ENCODE measurements at places on chromosomes 3 and 15.
A peak's percentile ranks its signal among the peaks of the same experiment; 100 is the strongest.

DNA sequence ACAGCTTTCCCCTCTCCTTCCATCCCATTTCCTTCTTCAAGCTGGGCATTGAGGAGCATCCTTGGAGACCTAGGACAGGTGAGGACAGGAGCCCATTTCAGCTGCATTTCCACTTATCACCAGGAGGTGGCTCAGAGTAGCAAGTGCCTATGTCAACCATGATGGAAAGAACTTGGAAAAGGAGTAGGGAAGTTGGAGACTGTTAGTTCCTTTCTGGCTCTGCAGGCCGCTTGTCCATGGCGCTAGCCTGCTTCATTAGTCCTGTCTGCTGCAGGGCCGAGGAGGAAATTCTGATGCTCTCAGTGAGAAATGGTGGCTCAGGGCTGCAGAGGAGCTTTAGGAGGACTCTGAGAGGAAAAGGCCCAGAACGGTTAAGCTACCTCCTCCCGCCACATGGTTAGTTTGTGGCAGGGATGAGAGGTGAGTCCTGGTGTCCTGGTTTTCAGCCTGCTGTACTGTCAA lies 7.0 kb upstream of the CD276 start:
- peak; percentile 82 for DNase-seq

- DNase-seq: no peak
These were observed 217.8 kb downstream of the SHQ1 start for GRCh38 chr3:72630327-72630968.

DNA sequence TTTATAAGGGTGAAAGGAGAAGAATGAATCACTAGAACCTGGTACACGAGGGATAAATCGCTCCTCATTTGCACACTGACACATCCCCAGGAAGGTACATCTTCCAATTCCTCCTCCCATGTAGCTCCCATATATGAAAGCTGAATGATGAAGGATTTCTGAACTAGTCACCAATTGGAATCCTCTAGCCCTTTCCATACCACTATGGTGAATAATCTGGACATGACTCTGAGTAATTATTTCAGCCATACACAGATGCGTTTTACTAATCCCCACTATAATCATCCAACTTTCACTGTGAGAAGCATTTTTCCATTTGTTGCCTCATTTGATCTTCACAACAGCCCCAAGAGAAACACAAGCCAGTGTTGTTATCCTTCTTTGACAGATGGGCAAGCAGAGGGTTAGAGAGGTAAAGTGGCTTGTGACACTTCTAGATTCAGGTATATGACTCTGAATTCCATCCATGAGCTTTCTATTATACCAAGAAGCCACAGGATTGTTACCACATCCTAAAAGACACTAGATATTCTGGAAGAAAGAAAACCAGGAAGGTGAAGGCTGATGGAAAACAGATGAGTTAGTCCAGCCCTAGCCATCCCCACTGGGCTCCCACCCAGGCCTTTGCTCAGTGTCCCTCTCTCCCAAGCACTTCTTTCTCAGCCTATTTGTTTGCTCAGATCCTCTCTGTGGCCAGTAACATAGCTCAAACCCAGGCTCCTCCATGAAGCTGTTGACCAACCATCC lies 22.2 kb upstream of the BCL6 start:
- no peak for DNase-seq

DNA sequence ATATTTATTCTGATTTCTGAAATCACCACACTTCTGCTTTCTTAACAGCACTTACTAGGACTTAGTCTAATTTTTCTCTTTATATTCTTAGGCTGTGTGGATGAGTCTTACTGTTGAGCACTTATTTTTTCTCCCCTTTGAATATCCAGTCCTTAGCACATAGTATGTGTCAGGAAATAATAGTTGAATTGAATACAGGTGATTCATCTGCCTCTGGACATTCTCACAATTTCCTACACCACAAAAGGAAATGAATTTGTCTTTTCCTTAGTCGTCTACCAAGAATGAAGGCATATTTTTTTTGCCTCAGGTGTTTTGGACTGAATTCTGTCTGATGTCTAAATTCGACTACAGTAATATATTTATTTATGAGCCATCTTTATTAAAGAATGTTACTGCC lies 204.2 kb downstream of the GHSR start:
- DNase-seq: no peak

DNA sequence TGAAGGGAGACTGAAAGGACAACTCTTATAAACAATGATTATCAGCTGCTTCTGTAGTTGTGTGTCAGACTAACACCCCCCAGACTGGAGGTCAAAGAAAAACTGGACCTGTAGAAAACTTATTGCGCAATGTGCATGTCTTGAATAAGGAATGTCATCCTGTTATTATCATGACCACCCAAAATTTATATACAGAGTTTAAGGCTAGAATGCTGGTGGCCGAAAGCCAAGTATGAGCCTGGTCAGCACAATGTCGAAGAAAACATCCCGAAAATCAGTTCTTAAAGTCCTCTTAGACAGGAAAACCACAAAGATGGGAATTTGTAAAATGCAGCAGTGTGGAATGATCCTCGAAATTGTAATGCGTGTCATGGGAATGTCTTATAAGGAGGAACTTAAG lies 29.3 kb downstream of the RFTN1 start:
- DNase-seq: no peak

DNA sequence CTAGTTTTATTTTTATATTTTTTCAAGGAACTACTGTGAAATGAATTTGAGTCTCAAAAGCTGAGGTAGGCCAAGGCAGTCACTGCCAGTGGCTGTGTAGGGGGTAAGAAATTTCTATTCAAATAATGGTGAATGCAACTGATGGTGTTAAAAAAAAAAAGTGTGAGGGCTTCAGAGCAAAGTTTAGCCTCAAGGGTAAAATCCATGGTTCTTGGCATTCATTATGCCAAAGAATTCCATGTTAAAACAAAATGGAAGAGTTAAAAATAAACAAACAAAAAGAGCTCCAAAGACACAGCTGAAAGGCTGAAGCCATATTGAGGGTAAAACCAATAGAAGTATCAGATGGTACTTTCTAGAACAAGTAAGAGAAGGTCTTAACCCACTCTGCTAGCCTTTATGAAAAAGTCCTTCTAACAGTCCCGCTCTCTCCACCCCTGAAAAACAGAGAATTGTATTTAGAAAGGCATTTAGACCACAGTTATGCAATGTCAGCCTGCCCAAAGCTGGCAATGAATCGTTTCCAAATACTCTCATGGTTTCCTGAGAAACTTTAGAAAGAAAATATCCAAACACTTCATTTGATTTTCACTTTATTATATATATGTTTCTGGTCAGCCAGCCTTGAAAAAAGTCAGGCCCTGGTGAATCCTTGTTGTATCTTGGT lies 158.4 kb upstream of the GMNC start:
- no peak for DNase-seq

DNA sequence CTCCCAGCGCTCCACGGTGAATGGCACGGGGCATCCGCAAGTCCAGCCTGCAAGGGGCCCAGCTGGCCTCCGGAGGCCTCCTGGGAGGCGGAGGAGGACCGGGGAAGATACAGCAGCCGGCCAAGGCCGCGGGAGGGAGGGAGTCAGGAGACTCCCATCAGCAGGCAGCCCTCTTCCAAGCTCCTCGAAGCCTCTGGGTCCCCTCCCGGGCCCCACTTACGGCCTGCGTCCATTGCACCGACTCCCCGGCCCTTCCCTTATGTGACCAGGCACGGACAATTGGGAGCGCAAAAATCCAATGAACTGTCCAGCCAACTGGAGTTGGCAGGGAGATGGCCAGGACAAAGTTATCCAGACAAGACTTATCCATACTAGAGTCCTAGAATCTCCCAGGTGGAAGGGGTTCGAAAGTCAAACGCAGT lies 668 bp downstream of the MFGE8 start:
- DNase-seq: no peak

- DNase-seq: no peak
These were observed 13.1 kb upstream of the UCN2 start for GRCh38 chr3:48576647-48577046.

DNA sequence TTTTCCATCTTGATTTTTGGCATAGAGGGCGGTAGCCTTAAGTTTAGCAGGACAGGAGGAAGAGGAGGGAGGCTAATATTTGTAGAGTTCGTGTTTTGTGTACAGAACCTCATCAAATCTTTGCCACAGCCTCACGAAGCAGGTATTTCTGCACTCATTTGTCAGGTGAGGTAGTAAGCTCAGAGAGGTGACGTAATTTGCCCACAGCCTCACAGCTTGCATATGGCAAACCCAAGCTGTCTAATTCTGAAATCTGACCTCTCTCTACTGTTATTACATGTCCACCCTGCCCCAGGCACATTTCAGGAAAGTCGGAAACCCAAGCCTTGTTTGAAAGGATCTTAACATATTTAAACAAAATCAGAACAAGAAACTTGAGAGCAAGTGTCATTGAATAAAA lies 91.1 kb upstream of the TPM1 start:
- DNase-seq: no peak

GRCh38 chr3:52281981-52282801 lies 3.7 kb upstream of the WDR82 start:
- DNase-seq: peak; percentile 43

DNA sequence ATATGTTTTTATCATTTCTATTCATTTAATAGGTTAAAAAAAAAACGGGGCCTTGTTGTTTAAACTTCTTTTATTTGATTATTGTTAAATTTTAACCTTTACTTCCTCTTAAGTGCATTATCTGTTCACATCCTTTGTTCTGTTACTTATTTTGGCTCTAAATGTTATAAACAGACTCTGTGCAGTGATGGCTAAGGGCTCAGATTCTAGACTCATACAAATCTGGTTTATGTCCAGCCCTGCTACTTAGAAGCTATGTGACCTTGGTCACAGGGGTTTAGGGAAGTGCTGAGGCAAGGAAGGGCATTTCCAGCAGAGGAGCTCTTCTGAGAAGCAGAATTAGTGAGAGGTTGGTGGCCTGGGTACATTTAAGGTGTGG lies 55.3 kb upstream of the VILL start:
- DNase-seq: peak; percentile 58

DNA sequence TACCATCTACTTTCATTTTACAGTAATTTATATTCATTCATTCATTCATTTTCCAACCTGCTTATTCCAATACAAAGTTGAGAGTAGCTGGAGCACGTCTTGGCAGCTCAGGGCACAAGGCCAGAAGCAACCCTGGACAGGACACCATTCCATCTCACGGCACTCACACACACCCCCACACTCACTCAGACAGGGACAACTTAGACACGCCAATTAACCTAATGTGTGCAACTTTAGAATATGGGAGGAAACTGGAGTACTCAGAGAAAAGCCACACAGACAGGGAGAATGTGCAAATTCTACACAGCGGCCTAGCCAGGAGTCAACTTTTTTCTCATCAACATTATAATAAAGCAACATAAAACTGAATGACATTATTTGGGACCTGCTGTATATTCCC lies 46.7 kb downstream of the IGF2BP2 start:
- no peak for DNase-seq

GRCh38 chr3:138364356-138365252 lies 16.2 kb downstream of the MRAS start:
- DNase-seq: no peak

DNA sequence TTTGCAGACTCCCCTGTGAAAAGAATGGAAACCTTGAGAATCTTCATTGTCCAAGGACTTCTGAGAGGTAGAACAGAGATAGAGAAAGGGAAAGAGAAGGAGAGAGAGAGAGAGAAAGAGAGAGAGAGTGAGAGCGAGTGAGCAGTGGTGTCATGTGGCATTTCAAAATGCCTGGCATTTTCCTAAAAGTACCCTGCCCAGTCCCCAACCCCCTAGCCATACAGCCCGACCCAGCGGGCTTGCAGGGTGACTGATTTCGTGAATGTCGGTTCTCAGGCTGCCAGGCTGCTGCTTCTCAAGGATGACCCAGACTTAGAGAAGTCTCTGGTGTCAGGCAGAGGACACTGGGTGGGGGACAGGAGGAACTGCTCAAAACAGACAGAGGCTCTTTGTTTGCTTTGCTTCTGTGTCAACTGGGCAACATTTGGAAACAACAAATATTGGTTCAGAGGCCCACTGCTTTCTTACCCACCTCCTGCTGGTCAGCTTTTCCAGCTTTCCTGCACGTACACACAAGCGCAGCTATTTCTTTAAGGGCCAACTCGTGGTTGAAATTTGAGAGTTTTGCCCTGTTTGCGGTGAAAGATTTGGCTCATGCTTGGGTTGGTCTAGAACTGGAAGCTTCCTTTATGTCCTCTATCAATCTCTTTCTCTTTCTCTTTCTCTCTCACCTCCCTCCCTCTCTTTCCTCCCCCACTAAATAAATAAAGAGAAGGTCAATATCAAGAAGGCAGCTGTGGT lies 3.7 kb upstream of the TF start:
- no peak for DNase-seq

DNA sequence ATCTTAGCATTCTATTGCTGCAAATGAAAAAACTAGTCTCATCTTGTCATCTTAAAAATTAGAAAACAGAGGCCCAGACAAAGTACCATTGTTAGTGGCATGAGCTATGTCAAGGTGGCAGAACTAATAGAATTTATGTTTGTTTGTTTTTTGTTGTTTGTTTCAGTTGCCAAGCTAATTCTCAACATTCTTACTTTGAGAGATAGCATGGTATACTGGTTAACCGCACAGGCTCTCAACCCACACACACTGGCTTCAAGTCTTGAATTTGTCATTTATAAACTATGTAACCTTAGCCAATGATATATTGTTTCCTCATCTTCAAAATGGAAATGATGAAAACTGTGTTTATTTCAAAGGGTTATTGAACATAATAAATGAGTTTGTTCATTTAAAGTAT lies 367.6 kb upstream of the PLSCR5 start:
- no peak for DNase-seq

- DNase-seq: no peak
These were observed 95.1 kb upstream of the UMPS start for GRCh38 chr3:124635169-124635539.

DNA sequence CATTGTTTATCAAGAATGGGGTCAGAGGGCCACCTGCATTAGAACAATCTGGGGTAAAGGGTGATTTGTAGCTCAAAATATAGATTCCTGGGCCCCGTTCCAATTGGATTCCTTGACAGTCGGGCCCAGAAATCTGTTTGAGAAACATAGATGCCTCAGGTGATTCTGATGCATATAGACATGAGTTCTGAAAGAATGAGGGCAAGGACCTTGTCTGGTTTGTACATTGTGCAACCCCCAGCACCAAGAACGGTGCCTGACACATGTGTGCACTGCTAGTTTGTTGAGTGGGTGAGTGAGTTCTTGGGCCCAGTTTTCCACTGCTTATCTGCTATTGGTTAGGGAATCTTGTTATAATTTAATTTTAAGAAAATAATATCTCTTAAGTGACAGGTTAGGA lies 16.6 kb downstream of the CRYBG3 start:
- DNase-seq: no peak

- DNase-seq: no peak
These were observed 96.7 kb upstream of the UMPS start for GRCh38 chr3:124633524-124633923.

GRCh38 chr3:15978801-15979200 lies 181.0 kb upstream of the ANKRD28 start:
- no peak for DNase-seq

GRCh38 chr15:100215031-100215842 lies 126.5 kb downstream of the ADAMTS17 start:
- DNase-seq: no peak

DNA sequence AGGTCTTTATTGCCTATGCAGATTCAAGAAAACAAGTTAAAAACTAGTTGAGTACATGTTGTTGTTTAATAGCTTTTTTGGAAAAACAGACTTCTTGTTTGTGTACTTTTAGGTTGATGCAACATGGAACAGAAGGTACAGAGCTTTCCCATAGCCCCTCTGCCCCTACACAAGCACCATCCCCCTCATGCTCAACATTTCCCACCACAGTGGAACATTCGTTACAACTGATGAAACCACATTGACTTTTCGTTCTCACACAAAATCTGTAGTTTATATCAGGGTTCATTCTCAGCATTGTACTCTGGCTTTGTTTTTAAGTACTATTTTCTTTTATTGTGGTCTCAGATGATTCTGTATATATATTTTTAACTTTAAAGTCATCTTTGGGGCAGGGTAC lies 1054.6 kb downstream of the NTRK3 start:
- no peak for DNase-seq

GRCh38 chr3:27720899-27721716 lies 1.0 kb downstream of the EOMES start:
- DNase-seq: no peak

Measured in suppressor macrophage (primary cell).